H1 (cell line): ENCODE measurements at places on chromosomes 16 and 17. TPM values are rescaled to one million over a fixed set of nuclear protein-coding genes. Genes with fewer than 3 reads are reported as not detected.

The CARD14 gene
- not detected in 2 replicates for total RNA-seq

The EVPLL gene
- total RNA-seq: not detected in 2 replicates

The ZSCAN10 gene
- total RNA-seq: 195 and 209 TPM in 2 replicates

The UTP4 gene
- 101 TPM in 2 replicates for total RNA-seq

The SLFN14 gene
- not detected in 2 replicates for total RNA-seq

The ADAMTS18 gene
- 0.19 TPM in 2 replicates for total RNA-seq

The SLC2A4 gene
- total RNA-seq: 5.7 and 6.4 TPM in 2 replicates

The CDH5 gene
- 0.32 and 0.59 TPM in 2 replicates for total RNA-seq

The MT1M gene
- total RNA-seq: not detected in 2 replicates

DNA sequence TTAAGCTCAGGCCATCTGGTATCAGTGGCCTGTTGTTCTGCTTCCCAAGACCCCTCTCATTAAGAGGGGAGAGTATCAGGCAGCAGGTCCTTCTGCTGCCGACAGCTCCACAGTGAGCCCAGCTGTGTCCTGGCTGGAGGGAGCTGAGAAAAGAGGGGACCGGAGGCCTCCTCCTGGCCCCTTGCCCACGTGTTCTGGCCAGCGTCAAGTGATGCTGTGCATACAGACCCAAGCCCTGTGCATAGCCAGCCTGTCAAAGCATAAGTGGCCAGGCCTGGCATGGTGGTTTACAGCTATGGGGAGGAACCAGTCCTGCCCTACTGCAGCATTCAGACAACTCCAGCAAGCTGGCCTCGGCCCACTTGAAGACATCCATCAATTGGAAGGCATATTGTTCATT is 48.0 kb downstream of the ABCC6 start:
- DNase-seq: no peak

GRCh38 chr16:74462361-74462760 is 41.1 kb upstream of the CLEC18B start:
- no peak for DNase-seq

DNA sequence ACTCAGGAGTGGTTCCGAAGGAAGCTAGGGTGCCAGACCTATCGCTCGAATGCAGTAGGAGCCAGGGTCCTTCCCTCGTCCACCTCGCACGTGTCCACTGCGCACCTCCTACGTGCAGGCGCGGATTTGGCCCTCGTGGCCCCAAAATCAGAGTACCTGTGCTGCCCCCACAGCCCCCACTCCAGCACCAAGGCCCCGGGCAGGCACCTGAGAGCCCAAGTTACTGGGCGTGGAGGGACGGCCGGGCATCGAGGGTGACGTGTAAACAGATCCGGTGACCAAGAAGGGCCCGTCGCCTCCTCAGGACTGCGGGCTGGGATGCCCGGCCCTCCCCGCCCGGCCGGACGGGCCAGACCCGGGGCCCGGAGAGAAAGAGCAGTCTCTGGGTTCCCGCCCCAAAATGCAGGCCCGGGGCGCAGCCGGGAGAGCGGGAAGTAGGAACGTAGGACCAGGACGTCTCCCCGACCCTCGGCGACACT is 492 bp downstream of the SLC25A39 start:
- DNase-seq: no peak

DNA sequence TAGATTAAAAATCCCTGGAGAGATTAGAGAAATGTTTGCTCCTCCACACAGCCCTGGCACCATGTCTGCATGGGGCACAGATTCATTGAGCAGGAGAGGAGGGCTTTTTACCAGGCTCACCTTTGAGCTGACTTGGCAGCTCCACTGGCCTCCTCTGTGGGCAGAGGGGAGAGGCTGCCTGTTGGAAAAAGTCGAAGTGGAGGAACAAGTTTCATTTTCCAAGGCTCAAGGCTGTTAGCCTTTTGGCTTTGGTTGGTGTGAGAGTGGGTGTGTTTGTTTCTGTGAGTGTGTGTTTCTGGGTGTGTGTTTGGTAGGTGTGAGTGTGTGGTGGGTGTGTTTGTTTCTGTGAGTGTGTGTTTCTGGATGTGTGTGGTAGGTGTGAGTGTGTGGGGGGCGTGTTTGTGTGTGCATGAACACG is 5.6 kb downstream of the TMEM238L start:
- no peak for DNase-seq

DNA sequence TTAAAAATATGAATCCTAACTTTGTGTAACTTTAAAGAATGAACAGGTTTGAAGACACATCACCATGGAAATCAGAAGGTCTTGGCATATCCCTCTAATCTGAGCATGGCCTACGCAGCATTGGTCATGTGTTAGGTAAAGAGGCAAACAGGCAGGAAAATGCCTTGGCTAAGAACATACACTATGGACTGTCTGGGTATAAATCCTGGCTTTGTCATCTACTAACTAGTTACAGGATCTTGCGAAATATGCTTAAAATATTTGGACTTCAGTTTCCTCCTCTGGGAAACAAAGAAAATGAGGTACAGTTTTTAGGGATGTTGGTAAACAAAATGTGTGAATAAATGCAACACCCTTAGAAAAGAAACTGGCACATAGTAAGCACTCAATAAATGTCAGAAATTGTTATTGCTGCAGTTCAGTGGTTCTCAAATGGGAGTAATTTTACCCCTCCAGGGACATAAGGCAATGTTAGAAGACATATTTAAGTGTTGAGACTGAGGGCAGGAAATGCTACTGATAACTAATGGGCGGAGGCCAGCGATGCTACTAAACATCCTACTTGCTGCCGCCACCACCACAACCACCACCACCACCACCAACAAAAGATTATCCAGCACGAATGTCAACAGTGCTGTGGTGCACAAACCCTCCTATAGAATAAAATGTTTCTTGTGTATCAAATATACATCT is 770.8 kb upstream of the SOX9 start:
- DNase-seq: no peak

- no peak for DNase-seq
Observed at GRCh38 chr16:58044266-58045019, 18.9 kb downstream of the MMP15 start.

DNA sequence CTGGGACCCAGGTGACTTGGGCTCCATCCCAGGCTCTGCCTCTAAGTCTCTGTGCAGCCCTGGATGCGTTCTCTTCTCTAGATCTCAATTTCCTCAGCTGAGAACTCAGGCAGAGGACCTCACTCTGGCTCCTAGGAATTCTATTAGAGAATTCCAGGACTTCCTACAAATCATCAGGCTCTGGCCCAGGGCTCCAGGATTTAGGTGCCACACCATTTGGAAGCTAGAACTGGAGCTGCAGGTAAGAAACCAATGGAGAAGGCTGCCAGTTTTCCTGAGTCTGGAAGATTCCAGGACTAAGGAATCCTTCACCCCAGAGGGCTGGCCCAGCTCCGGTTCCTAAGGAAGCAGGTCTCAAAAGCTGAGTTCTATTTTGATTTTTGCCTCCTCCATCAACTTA is 189.8 kb upstream of the CDH5 start:
- no peak for DNase-seq

- no peak for DNase-seq
Observed at GRCh38 chr17:81807839-81808238, 3.9 kb downstream of the GCGR start.

- DNase-seq: no peak
Observed at GRCh38 chr17:880443-881269, 98.5 kb downstream of the MRM3 start.
